Activated CD4-positive, alpha-beta T cell treated with anti-CD3 and anti-CD28 coated beads, Interleukin-2, amount 10 ng/mL, durations not matched to agents 7 days and 5 days (primary cell): ENCODE measurements at places on chromosomes 2 and 18.

- peak; percentile 51 for DNase-seq
Measured at GRCh38 chr2:105775809-105776559, 31.3 kb downstream of the NCK2 start.

- no peak for DNase-seq
Measured at GRCh38 chr2:12819103-12819475, 102.4 kb downstream of the TRIB2 start.

GRCh38 chr2:120810639-120811038 lies 75.0 kb downstream of the GLI2 start:
- DNase-seq = no peak

DNA sequence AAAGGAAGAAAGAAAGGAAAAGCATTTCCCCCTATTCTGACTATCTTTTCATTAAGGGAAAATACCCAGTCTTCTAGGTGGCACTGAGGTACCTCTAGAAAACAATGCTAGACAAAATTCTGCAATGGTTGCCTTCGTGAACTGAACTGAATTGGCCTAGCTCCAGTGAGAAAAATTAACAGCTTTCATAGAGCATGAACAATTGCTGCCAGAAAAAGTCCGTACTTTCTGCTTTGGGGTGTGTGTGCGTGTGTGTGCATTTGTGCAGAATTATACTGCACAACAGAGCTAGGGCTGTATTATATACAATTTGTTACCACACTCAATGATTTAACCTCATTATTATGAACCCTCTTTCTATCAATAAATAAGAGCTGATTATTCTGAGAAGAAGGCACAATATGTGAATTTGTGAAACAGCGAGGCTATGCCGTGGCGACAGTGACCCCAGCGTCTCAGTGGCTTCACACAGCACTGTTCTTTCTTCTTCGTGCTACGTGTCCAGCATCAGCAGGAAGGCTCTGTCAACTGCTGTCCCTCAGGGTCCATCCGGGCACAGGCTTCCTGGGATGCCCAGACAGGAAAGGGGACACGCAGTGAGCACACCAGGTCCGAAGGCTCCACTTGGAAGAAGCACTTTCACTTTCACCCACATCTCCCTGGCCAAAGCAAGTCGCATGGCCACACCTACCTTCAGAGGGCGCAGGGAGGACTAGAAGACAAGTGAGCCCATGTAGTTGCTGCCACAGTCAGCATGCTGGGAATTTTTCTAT lies 47.5 kb downstream of the PTGR3 start:
- DNase-seq = peak; percentile 38

- DNase-seq = no peak
Measured at GRCh38 chr18:46832849-46833248, 76.0 kb upstream of the ST8SIA5 start.

DNA sequence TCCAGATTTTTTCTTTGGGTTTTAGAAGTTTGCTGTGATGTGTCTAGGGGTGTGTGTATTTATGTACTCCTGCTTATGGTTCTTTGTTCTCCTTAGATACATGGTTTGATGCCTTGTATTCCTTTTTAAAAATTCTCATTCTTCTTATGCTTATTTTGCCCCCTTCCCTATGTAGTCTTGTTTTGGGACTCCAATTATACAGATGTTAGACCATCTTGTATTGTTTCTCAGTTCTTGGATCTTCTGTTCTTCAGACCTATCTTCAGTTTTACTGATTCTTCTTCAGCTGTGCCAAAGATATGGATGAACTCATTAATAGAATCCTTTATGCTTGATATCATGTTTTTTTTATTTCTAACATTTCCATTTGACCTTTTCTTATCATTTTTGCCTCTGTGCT lies 14.2 kb upstream of the MSL3B start:
- no peak for DNase-seq

- no peak for DNase-seq
Measured at GRCh38 chr2:48824116-48824515, 68.6 kb upstream of the LHCGR start.

DNA sequence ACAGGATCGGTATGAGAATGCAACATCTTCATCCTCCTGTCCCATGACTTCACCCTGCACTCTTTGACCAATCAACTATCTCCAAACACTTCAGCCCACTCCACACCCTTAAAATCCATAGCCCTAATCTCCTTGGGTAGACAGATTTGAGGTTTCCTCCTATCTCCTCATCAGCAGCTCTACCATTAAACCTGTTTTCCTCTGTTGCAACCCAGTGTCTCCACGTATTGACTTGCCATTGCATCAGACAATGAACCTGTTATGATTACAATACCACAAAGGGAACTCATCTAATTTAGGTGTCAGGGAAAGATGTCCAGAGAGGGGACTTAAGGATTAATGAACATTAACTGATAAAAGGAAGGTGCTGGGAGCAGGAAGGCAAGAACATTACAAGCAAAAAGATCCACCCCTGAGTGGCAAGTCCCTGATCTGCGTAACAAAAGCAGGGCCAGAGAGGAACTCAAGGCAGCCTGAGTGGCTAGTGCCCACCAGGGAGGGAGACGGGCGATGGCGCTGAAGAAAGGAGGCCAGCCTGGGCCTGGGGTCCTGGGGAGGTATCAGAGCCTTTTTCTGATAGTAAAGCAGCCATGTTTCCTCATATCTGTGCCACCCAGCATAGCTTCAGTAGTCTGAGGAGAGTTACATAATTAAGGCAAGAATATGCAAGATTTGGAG lies 44.6 kb downstream of the AKAIN1 start:
- no peak for DNase-seq

DNA sequence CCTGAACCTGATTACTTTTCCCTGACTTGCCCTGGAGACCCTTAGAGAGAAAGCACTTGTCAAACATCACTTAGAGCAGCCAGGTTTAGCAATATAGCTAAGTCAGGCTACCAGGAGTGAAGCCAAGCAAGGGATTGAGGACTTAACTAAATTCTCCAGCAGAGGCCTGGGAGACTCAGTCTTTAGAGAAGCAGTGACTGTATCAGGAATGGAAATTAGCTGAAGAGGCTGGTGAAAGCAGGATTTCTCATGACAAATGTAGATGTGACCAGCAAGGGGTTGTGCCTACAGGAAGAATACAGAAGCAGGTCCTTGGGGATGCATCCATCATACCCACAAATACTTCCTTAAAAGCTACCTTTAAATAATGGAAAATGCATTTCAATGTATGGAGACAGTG lies 368.9 kb upstream of the MEIS1 start:
- no peak for DNase-seq

- no peak for DNase-seq
Measured at GRCh38 chr18:76982038-76982437, 150.5 kb downstream of the MBP start.

GRCh38 chr2:176643646-176644045 lies 374.4 kb downstream of the MTX2 start:
- no peak for DNase-seq

- DNase-seq = no peak
Measured at GRCh38 chr2:165898381-165898780, 55.2 kb downstream of the TTC21B start.

DNA sequence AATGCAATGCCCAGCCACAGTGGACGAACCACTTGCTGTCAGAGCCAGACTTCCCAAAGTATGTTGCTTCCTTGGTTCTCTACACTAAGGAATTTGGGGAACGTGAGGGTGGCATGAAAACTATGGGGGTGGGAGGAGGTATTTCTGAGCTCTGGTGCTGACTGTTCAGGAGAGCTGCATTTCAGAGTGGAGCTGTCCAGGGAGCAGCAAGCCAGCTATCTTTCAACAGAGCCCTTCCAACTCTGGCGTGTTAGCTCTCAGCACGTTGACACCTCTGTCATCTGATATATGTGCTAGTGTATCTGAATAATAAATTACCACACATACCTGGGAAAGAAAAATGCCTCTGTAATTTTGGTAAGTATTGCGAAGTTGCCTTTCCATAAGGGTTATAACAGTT lies 66.1 kb downstream of the SAP130 start:
- no peak for DNase-seq

- no peak for DNase-seq
Measured at GRCh38 chr2:123811846-123812245, 213.2 kb upstream of the CNTNAP5 start.
